ENCODE measurements at places on chromosomes 3 and 15. TPM values are rescaled to one million over a fixed set of nuclear protein-coding genes. Genes with fewer than 3 reads are reported as not detected.

The PSTPIP1 gene
- 6.3 TPM for total RNA-seq

The ITGA11 gene
- 2.5 TPM for total RNA-seq

The ZNF860 gene
- not detected for total RNA-seq

The IGSF11 gene
- total RNA-seq = not detected

The PARP15 gene
- total RNA-seq = 109 TPM

The ROPN1 gene
- not detected for total RNA-seq

The HHATL gene
- not detected for total RNA-seq

DNA sequence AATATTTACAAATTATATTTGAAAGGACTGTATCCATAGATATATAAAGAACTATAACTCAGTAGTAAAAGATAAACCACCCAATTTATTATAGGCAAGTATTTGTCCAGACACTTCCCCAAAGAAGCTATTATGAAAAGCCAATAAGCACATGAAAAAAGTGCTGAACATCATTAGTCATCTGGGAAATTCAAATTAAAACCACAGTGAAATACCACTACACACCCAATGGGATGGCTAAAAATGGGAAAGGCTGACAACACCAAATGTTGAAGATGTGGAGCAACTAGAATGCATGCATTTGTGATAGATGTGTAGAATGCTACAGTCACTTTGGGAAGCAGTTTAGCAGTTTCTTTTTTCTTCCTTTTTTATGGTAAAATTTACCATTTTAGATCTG, 147.0 kb downstream of the PDE8A start:
- peaks cover 60% of the 10 kb centered on the region for H3K36me3 ChIP-seq
- no peaks in the 10 kb centered on the region for H3K4me1 ChIP-seq
- no peaks in the 10 kb centered on the region for H3K27me3 ChIP-seq
- H3K27ac ChIP-seq = no peak overlapping the region

- peak overlapping the region; percentile 34 for H3K4me3 ChIP-seq
- peaks cover 8% of the 10 kb centered on the region for H3K27me3 ChIP-seq
- H3K36me3 ChIP-seq = no peaks in the 10 kb centered on the region
- no peak overlapping the region for H3K27ac ChIP-seq
Measured at GRCh38 chr3:141051443-141052200, 475 bp downstream of the SPSB4 start.

- no peaks in the 10 kb centered on the region for H3K4me1 ChIP-seq
- H3K36me3 ChIP-seq = no peaks in the 10 kb centered on the region
- H3K4me3 ChIP-seq = no peak overlapping the region
- H3K27ac ChIP-seq = no peak overlapping the region
Measured at GRCh38 chr3:154345422-154346122, 21.3 kb upstream of the DHX36 start.

DNA sequence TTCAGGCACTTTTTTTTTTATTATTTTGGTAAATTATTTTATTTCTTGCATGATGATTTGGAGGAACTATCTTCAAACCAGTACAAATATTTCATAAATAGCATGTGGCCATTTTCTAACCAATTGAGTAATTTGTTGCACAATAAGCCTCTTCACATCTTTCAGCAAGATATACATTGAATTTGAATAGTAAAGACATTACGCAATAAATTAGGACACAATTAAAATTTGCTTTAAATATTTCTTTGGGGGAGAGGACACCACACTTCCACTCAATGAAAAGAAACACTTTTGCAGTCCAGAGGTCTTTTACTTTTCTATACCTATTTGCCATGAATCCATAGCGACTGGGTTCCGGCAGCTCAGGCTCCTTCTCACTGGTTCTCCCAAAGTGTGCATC, 762.6 kb upstream of the GOLIM4 start:
- H3K36me3 ChIP-seq = no peaks in the 10 kb centered on the region
- no peak for DNase-seq
- H3K27ac ChIP-seq = no peak overlapping the region
- H3K4me3 ChIP-seq = no peak overlapping the region
- H3K4me1 ChIP-seq = no peaks in the 10 kb centered on the region

- no peak overlapping the region for H3K27ac ChIP-seq
- no peaks in the 10 kb centered on the region for H3K4me1 ChIP-seq
- no peaks in the 10 kb centered on the region for H3K36me3 ChIP-seq
- DNase-seq = no peak
- H3K27me3 ChIP-seq = no peaks in the 10 kb centered on the region
- no peak overlapping the region for H3K4me3 ChIP-seq
Measured at GRCh38 chr3:113304856-113305540, 93.6 kb downstream of the BOC start.

DNA sequence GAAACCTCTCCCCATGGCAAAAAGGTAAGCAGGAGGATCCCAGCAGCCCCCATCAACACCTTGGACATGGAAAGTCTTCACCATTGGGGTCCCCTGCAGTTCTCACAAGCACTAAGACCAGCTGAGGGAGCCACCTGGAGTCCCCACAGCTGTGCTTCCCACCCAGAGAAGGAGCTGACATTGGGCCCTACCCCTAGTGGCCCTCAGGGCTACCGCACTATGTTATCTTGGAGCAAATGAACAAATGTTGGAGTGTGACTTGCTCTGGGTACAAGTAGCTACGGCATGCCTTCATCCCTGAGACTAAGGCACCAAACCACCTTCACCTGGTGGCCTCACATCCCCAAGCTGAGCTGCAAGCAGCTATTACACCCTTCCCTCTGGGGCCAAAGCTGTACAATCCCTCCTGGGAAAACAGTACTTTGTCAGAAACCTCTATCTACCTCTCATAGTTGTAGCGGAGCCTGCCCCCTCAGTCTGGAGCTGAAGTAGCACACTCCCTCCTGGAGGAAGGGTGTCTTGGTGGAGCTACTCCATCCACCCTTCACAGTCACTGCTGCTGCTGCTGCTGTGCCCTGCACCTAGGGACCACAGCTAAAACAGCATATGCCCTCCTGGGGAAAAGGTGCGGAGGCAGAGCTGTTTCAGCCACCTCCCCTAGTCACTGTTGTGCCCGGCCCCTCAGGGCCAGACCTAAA, 42.7 kb downstream of the SERP1 start:
- H3K27me3 ChIP-seq = no peaks in the 10 kb centered on the region
- no peak overlapping the region for H3K4me3 ChIP-seq
- no peak overlapping the region for H3K27ac ChIP-seq
- no peaks in the 10 kb centered on the region for H3K36me3 ChIP-seq
- no peak for DNase-seq
- no peaks in the 10 kb centered on the region for H3K4me1 ChIP-seq

- peak overlapping the region; percentile 25 for H3K27ac ChIP-seq
- H3K27me3 ChIP-seq = no peaks in the 10 kb centered on the region
- no peak for DNase-seq
- H3K36me3 ChIP-seq = no peaks in the 10 kb centered on the region
- no peaks in the 10 kb centered on the region for H3K4me1 ChIP-seq
Measured at GRCh38 chr3:123783050-123783689, 101.0 kb downstream of the MYLK start.

- no peaks in the 10 kb centered on the region for H3K27me3 ChIP-seq
- no peaks in the 10 kb centered on the region for H3K36me3 ChIP-seq
- H3K4me1 ChIP-seq = no peaks in the 10 kb centered on the region
- H3K4me3 ChIP-seq = no peak overlapping the region
Measured at GRCh38 chr3:47949979-47950378, 66.2 kb downstream of the MAP4 start.

DNA sequence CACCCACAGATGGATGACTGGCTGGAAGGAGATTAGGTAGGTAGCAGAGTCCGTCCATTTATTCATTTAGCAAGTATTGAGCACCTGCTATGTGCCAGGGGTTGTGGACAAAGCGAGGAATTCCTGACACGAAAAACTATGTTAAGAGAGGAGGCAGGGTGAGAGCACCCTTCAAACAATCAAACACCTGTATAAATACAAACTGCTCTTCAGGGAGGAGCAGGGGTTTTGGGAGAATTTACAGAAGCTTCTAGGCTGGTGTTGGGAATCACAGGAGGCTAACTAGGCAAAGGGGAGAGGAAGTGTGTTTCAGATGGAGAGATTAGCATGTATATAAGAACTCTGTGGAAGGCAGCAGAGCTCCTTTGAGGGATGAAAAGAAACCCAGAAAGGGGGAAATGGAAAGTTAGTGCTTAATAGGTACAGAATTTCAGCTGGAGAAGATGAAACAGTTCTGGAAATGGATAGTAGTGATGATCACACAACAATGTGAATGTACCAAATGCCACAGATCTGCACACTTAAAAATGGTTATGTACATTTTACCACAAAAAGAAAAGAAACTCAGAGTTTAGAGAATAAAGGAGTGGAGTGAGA, 805 bp upstream of the SEC22C start:
- H3K4me3 ChIP-seq = peak overlapping the region; percentile 72
- no peaks in the 10 kb centered on the region for H3K27me3 ChIP-seq
- peaks cover 12% of the 10 kb centered on the region for H3K4me1 ChIP-seq
- peak overlapping the region; percentile 97 for H3K27ac ChIP-seq
- no peak for DNase-seq

DNA sequence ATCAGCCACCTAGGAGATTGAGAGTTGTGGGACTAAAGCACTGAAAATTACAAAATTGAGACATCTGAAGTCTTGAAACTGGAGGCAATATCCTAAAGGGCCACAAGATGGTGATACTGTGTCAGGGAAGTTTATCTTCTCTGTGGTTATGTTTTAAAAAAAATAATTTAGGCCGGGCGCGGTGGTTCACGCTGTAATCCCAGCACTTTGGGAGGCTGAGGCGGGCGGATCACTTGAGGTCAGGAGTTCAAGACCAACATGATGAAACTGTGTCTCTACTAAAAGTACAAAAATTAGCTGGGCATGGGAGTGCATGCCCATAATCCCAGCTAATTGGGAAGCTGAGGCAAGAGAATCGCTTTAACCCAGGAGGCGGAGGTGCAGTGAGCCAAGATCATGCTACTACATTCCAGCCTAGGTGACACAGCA, 17.9 kb upstream of the NIT2 start:
- DNase-seq = no peak
- no peaks in the 10 kb centered on the region for H3K36me3 ChIP-seq
- H3K4me3 ChIP-seq = no peak overlapping the region
- no peaks in the 10 kb centered on the region for H3K4me1 ChIP-seq

- no peaks in the 10 kb centered on the region for H3K27me3 ChIP-seq
- DNase-seq = no peak
- H3K4me1 ChIP-seq = no peaks in the 10 kb centered on the region
- no peak overlapping the region for H3K27ac ChIP-seq
- no peak overlapping the region for H3K4me3 ChIP-seq
Measured at GRCh38 chr3:99808163-99808794, 9.4 kb upstream of the CMSS1 start.

- no peaks in the 10 kb centered on the region for H3K36me3 ChIP-seq
- no peaks in the 10 kb centered on the region for H3K27me3 ChIP-seq
Measured at GRCh38 chr15:41341519-41341918, 8.8 kb downstream of the NUSAP1 start.

DNA sequence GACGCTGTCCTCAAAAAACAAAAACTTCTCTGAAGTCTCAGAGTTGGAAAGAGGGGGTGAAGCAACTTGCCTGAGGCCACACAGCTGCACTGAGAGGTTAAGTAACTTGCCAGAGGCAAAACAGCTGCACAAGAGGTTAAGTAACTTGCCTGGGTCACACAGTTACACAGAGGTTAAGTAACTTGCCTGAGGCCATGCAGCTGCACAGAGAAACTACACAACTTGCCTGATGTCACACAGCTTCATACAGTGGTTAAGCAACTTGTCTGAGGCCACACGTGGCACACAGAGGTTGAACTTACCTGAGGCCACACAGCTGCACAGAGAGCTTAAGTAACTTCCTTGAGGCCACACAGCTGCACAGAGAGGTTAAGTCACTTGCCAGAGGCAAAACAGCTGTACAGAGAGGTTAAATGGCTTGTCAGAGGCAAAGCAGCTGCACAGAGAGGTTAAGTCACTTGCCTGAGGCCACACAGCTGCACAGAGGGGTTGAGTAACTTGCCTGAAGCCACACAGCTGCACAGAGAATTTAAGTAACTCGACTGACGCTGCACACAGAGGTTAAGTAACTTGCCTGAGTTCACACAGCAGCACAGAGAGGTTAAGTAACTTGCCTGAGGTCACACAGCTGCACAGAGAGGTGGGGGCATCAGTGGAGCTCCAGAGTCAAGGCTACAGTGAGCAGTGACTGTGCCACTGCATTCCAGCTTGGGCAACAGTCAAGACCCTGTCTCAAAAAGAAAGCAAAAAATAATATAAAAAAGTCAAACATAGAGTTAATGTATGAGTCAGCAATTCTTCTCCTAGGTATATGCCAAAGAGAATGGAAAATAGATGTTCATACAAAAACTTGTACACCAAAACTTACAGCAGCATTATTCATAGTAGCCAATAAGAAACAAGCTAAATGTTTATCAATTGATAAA, 12.0 kb upstream of the ACAD9 start:
- no peak overlapping the region for H3K27ac ChIP-seq
- H3K4me3 ChIP-seq = no peak overlapping the region
- DNase-seq = no peak
- no peaks in the 10 kb centered on the region for H3K4me1 ChIP-seq
- H3K27me3 ChIP-seq = no peaks in the 10 kb centered on the region

- no peaks in the 10 kb centered on the region for H3K36me3 ChIP-seq
- no peak overlapping the region for H3K27ac ChIP-seq
- no peaks in the 10 kb centered on the region for H3K4me1 ChIP-seq
- no peak for DNase-seq
Measured at GRCh38 chr3:46902188-46902631, 24.7 kb downstream of the PTH1R start.
